ENCODE measurements at places on chromosomes 6 and 20. TPM values are rescaled to one million over a fixed set of nuclear protein-coding genes. Genes with fewer than 3 reads are reported as not detected.

DNA sequence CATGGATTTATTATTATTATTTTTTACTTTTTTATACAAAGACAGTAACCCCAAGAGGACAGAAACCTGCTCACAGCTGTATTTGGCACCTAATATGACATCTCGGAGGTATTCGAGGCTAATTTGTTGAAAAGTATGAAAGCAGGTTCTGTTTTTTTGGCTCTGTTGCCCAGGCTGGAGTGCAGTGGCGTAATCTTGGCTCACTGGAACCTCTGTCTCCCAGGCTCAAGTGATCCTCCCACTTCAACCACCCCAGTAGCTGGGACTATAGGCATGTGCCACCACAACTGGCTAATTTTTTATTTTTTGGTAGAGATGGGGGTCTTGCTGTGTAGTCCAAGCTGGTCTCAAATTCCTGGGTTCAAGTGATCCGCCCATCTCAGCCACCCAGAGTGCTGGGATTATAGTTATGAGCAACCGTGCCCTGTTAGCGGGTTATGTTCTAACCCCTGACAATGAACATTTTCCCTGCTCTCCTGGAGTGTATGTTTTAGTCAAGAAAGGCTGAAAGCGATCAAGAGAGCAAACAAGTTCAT, 53.7 kb upstream of the ZNF217 start:
- H3K36me3 ChIP-seq = no peaks in the 10 kb centered on the region
- no peak overlapping the region for H3K4me3 ChIP-seq
- no peak for DNase-seq
- H3K4me1 ChIP-seq = peaks cover 17% of the 10 kb centered on the region

DNA sequence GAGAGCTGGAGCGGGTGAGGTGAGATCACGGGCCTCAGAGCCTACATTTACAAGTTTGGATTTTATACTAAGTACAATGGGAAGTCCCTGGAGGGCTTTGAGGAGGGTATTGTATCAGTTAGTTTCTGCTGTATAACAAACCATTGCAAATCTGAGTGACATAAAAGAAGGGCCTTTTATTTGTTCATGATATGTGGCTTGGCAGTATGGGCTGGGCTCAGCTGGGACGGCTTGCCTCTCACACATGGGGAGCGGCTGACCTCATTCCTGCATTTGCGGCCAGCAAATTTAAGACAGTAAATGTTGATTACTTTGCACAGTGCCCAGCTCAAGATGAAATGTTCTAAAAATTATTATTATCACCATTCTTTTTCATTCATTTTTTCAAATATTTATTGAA, 21.7 kb downstream of the GDAP1L1 start:
- no peak for DNase-seq
- no peaks in the 10 kb centered on the region for H3K36me3 ChIP-seq
- no peaks in the 10 kb centered on the region for H3K4me1 ChIP-seq
- no peaks in the 10 kb centered on the region for H3K27me3 ChIP-seq
- H3K27ac ChIP-seq = no peak overlapping the region

GRCh38 chr20:61608275-61609085, 356.4 kb downstream of the CDH4 start:
- no peaks in the 10 kb centered on the region for H3K36me3 ChIP-seq
- no peaks in the 10 kb centered on the region for H3K27me3 ChIP-seq
- no peak overlapping the region for H3K4me3 ChIP-seq
- peaks cover 5% of the 10 kb centered on the region for H3K4me1 ChIP-seq
- H3K27ac ChIP-seq = no peak overlapping the region
- DNase-seq = no peak

OR2H1 gene
- not detected for polyA plus RNA-seq

DNA sequence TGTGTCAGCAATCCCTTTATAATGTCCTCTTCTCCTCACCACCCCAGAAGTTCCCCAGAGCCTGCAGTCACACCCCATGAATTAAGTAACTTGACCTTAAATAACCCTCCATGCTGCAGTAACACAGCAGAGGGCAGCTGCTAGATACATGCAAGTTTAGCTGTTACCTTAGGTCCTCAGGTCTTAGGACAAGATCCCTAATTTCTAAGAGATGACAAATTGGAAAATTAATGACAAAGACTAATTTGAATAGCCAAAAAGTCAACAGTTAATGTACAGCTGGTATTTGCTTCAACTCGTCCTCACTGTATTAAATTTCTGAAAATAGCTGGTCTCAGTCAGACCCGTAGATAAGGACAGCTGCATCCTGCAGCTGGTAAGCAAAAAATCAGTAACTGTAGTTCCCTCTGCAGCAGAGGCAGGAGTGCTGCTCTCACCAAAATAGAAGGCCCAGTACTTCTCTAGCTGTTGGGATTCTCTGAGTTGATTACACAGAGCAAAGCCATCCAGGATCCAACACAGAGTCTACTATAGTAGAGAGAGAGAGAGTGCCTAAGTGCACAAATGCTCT, 62.4 kb downstream of the TNFRSF21 start:
- H3K27ac ChIP-seq = no peak overlapping the region
- H3K4me3 ChIP-seq = no peak overlapping the region
- H3K27me3 ChIP-seq = no peaks in the 10 kb centered on the region
- no peaks in the 10 kb centered on the region for H3K36me3 ChIP-seq
- H3K4me1 ChIP-seq = peaks cover 9% of the 10 kb centered on the region

HAO1 gene
- not detected for polyA plus RNA-seq

CRISP3 gene
- 0.29 TPM for polyA plus RNA-seq

- H3K27me3 ChIP-seq = no peaks in the 10 kb centered on the region
- no peak for DNase-seq
- no peak overlapping the region for H3K4me3 ChIP-seq
- H3K4me1 ChIP-seq = no peaks in the 10 kb centered on the region
Measured at GRCh38 chr6:22411376-22412105, 114.7 kb upstream of the PRL start.

GRCh38 chr20:9059931-9060330, 9.0 kb upstream of the PLCB4 start:
- H3K27me3 ChIP-seq = no peaks in the 10 kb centered on the region
- DNase-seq = no peak
- H3K27ac ChIP-seq = no peak overlapping the region
- H3K4me3 ChIP-seq = no peak overlapping the region
- no peaks in the 10 kb centered on the region for H3K4me1 ChIP-seq

DNA sequence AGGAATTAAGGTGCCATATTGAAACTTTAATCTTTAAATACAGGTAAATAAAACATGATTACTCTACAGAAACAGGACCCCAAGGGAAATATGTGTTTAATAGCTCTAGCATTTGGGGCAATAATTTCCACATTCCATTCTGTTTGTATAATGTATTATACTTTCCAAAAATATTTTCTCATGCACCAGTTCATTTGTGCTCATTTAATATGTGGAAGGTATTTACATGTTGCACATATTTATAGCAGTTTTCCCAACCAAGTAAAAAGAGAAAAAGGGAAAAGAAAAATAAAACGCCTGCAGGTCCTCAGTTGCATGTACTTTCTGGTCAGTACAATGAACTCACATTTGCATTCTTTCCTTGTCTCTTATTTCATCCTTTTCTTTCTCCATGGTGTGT, 129.5 kb upstream of the SULF2 start:
- H3K27ac ChIP-seq = no peak overlapping the region
- H3K27me3 ChIP-seq = no peaks in the 10 kb centered on the region
- no peak for DNase-seq
- H3K4me3 ChIP-seq = no peak overlapping the region
- no peaks in the 10 kb centered on the region for H3K36me3 ChIP-seq

CDYL gene
- 6.8 TPM for polyA plus RNA-seq

BCAS1 gene
- polyA plus RNA-seq = 0.99 TPM

OXT gene
- not detected for polyA plus RNA-seq

DNA sequence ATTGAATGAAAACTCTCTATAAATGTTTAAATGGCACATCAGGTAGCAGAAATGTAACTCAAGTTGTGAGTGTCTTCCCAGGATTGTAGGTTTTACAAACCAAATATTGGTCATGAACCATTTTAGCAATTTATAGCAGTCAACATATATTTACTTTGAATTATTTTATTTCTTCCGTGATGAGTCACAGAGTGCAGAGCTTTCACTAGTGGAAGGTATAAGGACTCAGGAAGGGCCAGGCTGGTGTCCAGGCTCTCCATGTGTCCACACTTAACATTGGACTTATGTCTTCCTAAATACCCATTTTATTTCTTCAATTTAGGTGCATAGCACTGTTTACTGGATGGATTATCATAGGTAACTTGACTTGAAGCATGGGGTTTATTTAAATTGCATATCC, 120.9 kb downstream of the OLIG3 start:
- no peaks in the 10 kb centered on the region for H3K4me1 ChIP-seq
- no peak for DNase-seq
- H3K4me3 ChIP-seq = no peak overlapping the region

COL20A1 gene
- polyA plus RNA-seq = 0.12 TPM

DNA sequence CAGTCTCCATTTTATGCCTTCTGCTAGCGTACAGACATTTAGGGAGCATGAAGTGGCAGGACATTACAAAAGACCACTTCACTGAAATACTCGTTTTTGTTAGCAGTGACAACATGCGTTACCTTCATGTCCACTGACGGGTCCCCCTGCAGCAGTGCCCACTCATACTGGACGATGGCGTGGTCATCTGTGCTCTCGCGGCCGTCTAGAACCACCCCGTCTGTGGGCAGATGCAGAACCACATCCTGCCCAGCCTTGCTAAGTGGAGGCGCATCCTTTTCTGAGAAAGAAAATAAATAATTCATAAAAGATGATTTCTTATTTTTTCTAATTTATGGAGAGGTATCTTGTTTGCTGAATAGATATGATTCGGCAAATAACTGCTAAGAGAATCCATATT, 11.3 kb downstream of the LRP11 start:
- no peaks in the 10 kb centered on the region for H3K36me3 ChIP-seq
- H3K4me3 ChIP-seq = no peak overlapping the region
- H3K27me3 ChIP-seq = peaks cover 10% of the 10 kb centered on the region
- no peak for DNase-seq

DNA sequence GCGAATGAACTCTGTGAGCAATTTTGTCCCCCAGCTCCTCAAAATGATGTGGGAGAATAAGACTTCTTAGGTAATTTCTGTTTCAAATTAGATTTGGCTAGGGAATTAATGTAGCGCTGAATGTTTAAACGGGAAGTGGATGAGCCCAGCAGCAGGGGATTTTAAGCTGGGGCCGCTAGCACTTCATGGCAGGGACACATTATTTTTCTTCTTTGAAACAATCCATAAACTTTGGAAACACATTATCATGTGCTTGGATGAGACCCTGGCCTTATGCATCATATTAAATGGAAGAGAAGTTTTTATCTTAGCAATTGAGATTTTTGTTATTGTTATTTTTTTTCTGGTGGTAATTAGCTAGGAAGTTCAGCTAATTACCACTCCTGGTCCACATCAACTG, 74.2 kb upstream of the FUCA2 start:
- no peaks in the 10 kb centered on the region for H3K36me3 ChIP-seq
- H3K4me3 ChIP-seq = no peak overlapping the region
- DNase-seq = no peak
- no peaks in the 10 kb centered on the region for H3K27me3 ChIP-seq

DNA sequence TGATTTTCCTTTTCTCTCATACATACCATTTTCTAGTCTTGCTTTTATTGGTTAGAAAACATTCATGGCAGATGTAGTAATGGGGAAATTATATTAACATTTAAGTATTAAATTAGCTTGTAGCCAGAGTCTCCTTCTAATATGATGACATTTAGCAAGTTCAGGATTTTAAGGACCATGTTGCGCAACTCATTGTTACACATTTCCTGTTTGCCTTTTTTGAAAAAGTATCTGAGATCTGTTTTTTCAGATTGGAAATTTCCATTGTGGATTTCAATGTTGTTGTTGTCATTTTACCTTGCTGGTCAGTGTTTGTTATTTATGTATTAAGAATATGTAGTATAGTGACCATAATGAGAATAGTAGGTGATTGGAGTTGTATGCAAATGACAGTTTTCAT, 38.7 kb downstream of the CDKAL1 start:
- H3K27me3 ChIP-seq = no peaks in the 10 kb centered on the region
- H3K36me3 ChIP-seq = no peaks in the 10 kb centered on the region
- peak overlapping the region; percentile 10 for H3K27ac ChIP-seq
- H3K4me3 ChIP-seq = no peak overlapping the region
- no peak for DNase-seq

DNA sequence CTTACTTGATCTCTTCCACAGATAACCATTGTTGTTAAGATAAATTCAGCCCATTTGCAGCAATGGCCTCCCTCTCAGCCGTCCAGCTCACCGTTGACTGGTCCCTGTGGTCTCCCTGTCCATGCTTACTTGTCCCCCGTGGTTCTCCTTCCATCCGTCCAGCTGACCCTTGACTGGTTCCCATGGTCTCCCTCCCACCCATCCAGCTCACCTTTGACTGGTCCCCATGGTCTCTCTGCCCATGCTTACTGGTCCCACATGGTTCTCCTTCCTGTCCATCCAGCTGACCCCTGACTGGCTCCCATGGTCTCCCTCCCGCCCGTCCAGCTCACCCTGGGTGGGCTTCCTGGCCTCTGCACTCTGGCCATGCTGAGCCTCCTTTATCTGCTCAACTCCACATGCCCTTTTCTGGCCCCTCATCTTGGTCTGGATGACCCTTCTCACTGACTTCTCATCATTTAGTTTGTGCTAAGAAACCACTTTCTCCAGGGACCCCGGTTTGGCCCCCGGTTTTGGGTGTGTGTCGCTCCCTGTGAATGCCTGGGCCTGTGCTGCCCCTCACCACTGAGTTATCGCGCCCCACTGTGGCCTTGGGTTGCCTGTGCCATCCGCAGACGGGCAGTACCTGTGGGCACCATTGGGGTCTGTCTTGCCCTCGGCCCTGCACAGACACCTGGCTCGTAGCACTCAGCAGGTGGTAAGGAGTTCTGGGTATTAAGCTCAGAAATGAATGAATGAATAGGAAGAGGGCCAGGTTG, 146.4 kb downstream of the ERMARD start:
- H3K27me3 ChIP-seq = no peaks in the 10 kb centered on the region
- DNase-seq = peak; percentile 63
- no peaks in the 10 kb centered on the region for H3K4me1 ChIP-seq
- H3K27ac ChIP-seq = no peak overlapping the region

THBS2 gene
- 1.5 TPM for polyA plus RNA-seq

DNA sequence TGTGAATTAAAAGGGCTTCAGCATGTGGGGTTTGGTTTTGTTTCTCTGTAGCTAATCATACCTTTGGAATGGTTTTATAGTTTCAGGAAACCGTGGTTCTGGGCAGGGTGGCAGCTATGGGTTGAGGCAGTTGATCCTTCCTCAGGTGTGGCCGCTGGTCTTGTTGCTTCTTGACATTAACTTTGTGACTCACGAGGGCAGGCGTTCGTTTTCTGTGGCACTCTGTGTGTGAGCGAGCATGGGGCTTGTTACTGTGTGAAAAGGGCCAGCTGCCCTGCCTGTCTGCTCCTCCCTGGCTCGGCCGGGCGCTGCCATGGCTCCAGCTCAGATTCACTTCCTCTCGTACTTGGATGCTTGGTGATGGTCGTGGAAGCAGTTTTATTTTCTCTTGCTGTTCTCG, 16.2 kb downstream of the DNAJC5 start:
- H3K4me1 ChIP-seq = peaks cover 74% of the 10 kb centered on the region
- no peak for DNase-seq
- H3K4me3 ChIP-seq = no peak overlapping the region
- H3K27ac ChIP-seq = peak overlapping the region; percentile 53
- no peaks in the 10 kb centered on the region for H3K27me3 ChIP-seq

GRCh38 chr20:38755324-38755910, 7.2 kb downstream of the ACTR5 start:
- no peaks in the 10 kb centered on the region for H3K27me3 ChIP-seq
- DNase-seq = no peak
- no peak overlapping the region for H3K27ac ChIP-seq
- peaks cover 89% of the 10 kb centered on the region for H3K36me3 ChIP-seq
- no peak overlapping the region for H3K4me3 ChIP-seq

CYP24A1 gene
- polyA plus RNA-seq = not detected

RRAGD gene
- polyA plus RNA-seq = 3.1 TPM

GRCh38 chr20:22841846-22842245, 193.3 kb upstream of the SSTR4 start:
- no peak overlapping the region for H3K4me3 ChIP-seq
- DNase-seq = no peak
- H3K4me1 ChIP-seq = no peaks in the 10 kb centered on the region
- no peaks in the 10 kb centered on the region for H3K36me3 ChIP-seq

RGS19 gene
- 125 TPM for polyA plus RNA-seq

OOEP gene
- 0.17 TPM for polyA plus RNA-seq

All from spleen (tissue), 13 donors.